ENCODE measurements at places on chromosomes 7 and 10.

DNA sequence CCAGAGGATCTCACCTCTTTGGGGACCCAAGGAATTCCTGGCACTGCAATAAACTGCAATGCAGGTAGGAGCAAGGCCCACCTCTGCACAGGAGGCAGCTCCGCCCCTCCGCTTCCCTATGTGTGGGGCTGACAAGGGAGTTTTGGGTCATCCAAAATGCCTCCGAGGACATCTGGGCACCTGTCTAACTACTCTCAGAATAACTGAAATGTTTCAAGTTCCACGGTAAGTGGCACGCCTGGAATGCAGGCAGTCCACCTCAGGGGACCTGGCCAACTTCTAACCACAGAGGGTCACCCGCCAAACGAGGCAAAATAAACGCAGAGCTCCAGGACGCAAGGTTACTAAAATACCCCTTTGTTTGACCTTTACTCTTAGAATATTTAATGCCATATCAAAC lies 102.5 kb downstream of the FGFR2 start:
- DNase-seq = no peak

DNA sequence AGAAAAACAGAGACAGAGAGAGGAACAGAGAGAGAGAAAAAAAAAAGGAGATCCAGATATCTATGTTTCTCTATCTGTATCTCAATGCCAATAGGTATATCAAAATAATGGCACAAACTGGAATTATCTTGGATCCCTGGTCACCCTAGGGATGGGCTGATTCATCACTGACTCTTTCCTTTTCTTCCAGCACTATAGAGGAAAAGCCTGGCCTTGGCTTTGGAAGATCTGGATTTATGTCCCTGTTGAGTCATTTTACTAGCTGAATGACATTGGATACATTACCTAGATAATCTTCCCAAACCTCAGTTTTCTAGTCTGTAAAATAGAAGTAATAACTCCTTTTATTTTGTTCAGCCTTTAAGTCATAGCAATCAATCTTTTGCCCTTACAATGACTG lies 152.8 kb upstream of the GDF10 start:
- DNase-seq = no peak

- no peak for DNase-seq
Measured at GRCh38 chr10:51082857-51083256, 8.6 kb downstream of the PRKG1 start.

DNA sequence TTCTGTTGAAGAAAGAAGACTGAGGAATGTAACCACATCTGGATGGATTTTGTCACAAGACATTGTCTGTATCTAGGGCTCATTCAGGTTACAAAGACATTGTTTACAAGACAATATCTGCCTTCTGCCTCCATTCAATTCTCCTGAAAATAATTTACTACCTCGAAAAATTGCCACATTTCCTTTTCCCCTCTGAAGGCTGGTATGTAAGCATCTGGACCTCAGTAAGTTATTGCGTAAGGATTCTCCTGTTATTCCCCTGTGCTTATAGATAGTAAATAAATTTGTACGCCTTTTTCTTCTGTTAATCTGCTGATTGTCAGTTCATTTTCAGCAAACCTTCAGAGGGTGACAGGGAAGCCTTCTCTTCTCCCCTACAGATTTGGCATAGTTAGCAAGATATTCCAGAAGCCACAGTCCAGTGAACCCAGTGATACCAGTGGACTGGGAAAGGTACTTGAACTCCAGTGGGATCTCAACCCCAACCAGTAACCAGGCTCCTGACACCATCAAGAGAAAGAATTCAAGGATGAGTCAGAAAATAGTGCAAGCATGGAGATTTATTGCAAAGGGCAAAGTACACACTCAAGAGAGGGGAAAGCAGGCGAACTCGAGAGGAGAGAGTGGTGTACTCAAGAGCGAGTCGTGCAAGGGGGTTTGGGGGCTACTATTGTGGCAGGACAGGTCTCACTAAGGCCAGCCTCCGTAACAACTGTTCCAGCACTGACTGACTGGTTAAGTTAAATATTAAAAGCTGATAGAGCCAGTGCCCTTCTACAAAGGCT lies 706.9 kb upstream of the GHITM start:
- no peak for DNase-seq

DNA sequence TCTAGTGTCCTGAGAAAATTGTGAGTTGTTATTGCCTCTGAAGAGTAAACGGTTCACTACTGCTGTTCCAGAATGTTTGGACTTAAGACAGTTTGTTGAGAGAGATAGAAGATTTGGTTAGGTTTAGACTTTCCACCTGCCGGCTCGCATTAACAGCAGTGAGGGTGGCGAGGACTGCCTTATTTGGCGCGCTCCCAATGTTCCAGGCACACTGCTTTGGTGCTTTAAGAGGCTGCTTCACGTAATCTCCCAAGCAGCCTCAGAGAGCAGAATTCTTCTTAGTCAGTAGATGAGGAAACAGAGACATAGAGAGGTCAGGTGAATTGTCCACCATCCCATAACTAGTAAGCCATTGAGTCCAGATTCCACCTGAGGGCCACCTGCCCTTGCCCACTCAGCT lies 41.1 kb downstream of the GLRX3 start:
- DNase-seq = no peak

- DNase-seq = no peak
Measured at GRCh38 chr7:7773334-7774309, 55.2 kb upstream of the RPA3 start.

GRCh38 chr7:24637021-24637420 lies 63.8 kb downstream of the PALS2 start:
- DNase-seq = no peak

- DNase-seq = no peak
Measured at GRCh38 chr7:44695756-44696155, 52.9 kb upstream of the ZMIZ2 start.

DNA sequence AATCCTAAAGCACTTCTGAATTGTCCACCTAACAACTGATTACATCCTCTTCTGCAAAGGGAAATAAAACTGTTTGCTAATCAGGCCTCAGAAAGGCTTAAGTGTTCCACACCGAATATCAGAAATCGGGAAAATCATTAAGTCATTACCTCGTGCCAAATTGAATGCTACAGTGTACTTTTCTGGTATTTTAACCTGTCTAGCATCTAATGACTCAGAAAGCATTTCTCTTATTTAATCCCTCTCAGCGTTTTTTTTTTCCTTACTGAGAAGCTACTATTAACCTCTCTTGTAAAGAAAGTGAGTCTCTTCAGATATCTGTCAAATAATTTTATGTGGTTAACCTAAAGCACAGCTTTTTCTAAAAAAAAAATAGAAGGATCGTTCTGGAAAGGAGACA lies 28.6 kb downstream of the VIM start:
- no peak for DNase-seq

GRCh38 chr10:70433581-70434280 lies 7.8 kb downstream of the NODAL start:
- no peak for DNase-seq

DNA sequence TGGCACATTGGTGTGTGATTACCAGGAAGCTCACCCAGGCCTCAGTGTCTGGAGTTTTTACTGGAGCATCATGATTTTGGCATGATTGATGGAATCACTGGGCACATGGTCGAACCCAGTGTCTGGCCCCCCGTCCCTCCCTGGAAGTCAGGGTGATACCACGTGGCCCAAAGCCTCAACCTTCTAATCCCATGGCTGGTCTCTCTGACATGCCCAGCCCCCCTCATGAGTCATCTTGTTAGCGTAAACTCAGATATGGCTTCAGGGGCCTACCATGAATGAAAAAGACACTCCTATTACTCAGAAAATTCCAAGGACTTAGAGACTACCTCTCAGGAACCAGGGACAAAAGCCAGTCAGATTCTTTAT lies 109.3 kb downstream of the GRK5 start:
- DNase-seq = no peak

DNA sequence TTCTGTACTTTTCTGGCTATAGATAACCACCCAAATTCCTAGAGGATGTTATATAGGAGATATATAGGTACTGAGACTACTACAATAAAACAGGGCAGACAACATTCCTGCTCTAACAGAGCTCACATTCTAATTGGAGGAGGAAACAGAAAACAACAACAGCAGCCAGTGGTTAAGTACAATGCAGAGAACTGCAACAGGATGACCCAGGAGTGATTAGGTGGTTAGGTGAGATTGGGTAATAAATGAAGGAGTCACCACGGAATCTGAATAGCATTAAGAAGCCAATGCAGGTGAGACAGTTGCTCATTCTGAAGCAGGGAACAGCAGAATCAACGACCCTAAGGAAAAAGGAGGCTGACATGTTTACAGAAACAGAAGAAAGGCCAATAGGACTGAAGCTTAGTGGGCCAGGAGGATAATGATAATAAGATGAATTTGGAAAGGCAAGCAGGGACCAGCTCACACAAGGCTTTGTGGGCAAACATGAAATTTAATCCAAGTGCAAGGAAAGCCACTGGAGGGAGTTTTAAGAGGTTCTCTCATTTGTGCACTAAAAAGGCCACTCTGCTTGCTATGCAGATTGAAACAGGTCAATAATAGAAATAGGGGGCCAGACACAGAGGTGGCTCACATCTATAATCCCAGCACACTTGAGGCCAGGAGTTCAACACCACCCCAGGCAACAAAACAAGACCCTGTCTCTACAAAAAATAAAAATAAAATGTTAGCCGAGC lies 16.9 kb upstream of the REEP3 start:
- DNase-seq = no peak

DNA sequence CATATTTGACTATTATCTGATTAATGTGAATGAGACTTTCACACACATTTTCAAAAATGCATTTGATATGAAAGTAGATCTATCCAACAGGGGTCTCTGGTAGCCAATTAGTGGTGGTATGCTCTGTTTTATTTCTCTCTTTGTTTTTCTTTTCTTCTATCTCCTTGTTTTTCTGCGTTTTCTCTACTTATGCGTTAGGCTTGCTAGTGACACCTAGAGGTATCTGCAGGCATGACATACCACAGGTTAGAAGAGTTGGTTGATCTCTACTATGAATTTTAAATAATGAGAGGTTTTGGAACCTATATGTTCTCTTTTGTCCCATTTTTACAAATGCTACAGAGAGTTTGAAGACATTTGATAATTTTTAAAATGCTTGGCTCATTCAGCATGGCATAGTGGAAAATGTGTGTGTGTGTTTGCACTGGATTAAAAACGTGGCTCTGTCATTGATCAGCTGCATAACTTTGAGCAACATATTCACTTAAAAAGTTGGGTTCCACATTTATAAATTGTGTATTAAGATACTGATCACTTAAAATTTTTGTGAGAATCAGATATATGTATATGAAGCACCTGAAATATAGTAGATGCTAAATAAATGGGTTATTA lies 28.1 kb upstream of the PLXDC2 start:
- DNase-seq = no peak

GRCh38 chr7:46859963-46860475 lies 721.9 kb downstream of the TNS3 start:
- no peak for DNase-seq

- no peak for DNase-seq
Measured at GRCh38 chr7:132930881-132931280, 151.0 kb downstream of the CHCHD3 start.

DNA sequence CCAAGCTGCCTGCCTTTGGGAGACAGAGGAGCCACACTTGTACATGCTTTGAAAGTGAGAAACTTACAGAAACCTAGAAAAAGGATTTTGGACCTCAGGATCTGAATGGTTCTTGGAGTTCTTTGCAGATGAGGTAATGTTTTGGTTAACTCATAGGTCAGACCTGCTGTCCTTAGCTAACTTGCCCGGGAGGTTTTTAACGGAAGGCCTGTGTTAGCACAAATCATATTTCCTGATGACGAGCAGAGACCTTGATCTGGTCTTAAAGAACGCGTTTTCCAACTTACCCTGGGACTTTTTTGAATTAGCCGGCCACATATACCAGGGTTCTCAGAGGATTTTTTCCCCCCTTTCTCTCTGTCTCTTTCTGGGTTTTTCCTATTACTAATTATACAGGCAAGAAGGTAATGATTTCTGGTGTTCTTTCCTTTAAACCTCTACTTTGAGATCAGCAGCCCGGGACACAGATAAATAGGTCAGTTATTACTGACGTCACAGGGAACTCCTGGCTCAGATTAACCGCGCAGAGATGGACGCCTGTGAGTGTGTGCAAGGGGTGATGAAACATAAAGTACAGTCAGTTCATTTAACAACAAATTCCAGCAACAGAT lies 101.7 kb upstream of the KLF6 start:
- DNase-seq = no peak

GRCh38 chr7:42471573-42472174 lies 234.7 kb upstream of the GLI3 start:
- DNase-seq = no peak

GRCh38 chr7:117830422-117830954 lies 42.8 kb downstream of the CTTNBP2 start:
- no peak for DNase-seq

- no peak for DNase-seq
Measured at GRCh38 chr10:124603376-124604213, 140.6 kb downstream of the FAM53B start.

DNA sequence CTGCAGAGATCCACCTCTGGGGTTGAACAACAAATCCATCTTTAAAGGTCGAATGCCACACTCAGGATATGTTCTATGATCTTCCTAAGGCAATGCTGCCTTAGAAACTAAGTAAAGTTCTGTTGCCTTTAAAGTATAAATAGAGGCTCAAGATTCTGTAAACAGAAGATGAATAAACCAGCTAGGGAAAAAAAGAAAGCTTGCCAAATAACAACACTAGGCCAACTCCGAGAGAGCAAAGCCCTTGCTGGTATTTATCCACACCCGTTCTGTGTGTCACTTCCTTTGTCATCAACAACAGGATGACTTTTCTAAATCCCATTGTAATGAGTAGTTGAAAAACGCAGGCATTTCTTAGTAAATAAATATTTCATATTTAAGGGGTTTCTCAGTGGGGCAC lies 330.0 kb upstream of the GLI3 start:
- no peak for DNase-seq

- DNase-seq = no peak
Measured at GRCh38 chr10:1020958-1021357, 4.7 kb downstream of the IDI2 start.

- DNase-seq = no peak
Measured at GRCh38 chr10:110376021-110376766, 71.5 kb upstream of the SMNDC1 start.

DNA sequence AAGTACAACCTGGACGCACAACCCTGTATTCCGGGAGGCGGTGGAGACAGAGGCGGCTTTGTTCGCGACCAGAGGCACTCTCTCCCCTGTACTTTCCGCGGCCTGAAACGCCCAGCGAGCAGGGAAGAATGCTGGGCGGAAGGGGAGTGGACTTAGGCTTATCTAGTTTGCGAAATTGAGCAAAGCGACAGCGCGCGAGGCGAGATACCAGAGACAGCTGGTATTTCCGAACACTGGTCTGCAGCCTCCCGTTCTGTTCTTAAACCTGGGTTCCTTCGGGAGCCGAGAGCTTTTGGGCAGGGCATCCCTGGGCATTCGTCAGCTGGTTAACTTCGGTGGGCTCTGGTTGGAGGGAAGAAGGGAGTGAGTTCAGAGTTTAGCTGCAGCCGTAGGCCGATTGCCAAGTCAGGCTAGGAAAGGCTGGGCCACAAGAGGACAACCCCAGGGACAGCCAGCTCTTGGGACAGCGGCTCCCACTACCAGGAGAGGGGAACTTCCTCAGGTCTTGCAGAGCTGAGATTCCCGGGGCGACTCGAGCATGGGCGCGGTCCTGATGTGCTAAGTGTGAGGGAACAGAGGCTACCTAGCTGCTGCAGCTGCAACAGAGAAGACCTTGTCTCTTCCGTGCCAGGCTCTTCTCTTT lies 3.9 kb downstream of the HMX3 start:
- DNase-seq = no peak

Data from T-cell (primary cell).